AML-193 (cell line): ENCODE measurements at places on chromosomes 6 and 20.

DNA sequence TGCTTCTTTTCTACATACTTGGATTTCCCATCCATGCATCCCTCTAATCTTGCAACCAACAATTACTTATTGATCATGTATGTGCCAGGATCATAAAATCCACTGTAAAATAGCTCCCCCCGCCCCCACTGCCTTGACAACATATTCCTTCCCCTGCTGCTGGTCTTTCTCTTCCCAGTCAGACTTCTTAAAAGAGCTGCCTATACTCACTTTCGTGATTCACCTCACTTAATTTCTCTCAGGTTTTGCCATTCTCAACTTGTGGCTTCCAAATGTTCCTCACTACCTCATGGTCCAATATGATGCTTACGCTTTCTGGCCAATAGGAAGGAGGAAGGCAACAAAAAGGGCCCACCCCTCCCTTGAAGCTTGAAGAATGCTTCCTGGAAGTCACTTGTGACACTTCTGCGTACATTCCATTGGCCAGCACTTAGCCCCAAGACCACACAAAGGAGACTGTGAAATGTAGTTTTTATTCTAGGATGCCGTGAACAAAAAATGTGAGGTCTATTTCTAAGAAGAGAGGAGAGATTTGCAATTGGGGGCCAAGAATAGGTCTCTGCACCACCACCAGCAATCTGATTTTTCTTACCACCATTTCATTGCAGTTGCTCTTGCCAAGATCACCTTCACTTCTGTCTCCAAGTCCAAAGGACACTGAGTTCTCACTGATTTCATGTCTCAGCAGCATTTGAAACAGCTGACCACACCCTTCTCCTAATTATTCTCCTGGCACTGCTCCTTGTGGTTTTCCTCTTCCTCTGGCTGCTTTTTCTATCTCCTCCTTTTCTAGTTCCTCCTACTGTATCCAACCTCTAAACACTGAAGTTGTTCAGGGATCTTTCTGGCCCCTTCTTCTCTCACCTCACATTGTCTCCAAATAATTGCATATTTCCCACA is 30.8 kb downstream of the CD164 start:
- DNase-seq, result no peak

DNA sequence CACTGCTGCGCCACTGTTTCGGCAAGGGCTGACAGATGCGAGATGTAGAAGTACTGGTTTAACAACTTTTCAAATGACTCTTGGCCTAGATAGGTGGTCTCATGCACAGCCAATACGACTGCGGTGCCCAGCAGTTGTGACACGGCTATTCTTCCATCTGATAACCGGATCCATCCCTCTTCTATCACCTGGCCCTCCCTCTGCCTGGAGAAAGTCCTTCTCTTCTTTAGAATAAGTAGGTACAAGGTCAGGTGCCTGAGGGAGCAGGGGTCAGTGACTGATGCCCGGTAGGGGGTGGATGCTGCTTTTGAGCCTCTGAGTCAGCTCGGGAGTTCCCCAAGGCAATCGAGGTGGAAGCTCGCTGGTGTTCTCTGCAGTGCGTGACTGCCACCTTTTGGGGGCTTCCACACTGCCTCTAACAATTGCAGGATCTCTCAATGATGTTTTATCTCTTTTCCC is 166.8 kb upstream of the GRIK2 start:
- DNase-seq, result peak; percentile 3

DNA sequence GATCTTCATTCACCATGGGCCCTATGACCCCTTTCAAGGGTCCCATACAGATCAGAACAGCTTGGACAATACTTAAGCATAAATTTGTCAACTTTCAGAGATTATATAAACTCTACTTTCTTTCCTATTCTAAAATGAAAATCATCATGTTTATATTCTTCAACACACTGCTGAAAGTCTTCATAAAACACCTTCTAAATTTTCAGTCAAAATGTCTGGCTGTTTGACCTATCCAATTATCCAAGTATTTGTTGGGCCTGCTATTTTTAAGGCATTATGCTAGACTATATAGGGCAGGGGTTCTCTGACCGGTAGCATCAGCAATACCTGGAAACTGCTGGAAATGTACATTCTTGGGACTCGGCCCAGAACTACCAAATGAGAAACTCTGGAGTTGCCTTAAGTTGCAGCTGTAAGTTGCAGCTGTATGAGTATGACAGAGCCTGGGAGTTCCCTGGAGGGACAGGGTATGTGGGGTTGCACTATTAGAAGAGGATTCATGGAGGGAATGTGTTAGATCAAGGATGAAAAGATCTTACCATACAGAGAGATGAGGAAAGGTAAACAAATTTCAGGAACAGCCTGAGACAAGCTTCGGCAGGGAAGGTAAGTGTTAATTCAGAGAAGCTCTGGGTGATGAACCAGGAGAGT is 293.0 kb downstream of the ADGB start:
- DNase-seq, result no peak

GRCh38 chr6:38796850-38797249 is 81.7 kb downstream of the DNAH8 start:
- DNase-seq, result no peak

- no peak for DNase-seq
Observed at GRCh38 chr6:39602601-39603519, 122.3 kb downstream of the KIF6 start.

GRCh38 chr6:48139818-48140614 is 29.0 kb upstream of the PTCHD4 start:
- no peak for DNase-seq

DNA sequence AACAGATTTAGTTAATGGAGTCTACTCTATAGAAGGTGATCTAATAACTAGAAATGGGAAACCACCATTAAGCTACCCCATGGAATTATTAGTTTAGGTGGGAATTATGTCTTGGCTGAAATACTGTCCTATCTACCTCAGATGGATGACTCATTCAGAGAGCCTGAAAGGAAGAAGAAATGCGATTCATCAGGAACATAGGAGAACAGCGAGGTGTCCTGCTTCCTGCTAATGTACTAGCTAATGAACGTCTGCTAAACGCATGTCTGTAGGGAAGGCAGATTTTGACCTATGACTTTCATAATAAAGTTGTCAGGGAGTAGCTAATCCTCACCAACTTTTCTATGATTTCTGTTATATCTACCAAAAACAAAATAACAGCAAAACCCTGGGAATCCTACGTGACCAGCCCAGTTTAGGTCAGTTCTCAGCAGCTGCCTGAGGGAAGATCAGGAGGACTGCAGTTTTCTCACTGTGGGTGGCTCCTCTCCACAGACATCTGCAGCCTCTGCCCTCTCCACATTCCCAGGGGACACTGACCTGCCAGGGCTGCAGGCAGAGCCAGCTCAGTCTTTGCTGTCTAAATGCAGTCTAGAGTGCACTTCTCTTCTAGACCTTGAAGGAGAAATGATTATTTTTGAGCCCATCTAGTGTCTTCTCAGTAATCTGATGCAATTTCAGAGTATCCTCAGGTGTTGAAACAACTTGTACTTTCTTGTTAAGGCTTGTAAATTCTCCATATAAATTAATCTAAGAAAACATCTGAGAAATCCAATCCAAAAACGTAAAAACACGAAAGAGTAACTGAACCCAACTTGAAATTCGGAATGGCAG is 18.1 kb upstream of the SFT2D1 start:
- DNase-seq, result peak; percentile 82
